ENCODE measurements at places on chromosomes 7 and 10.

DNA sequence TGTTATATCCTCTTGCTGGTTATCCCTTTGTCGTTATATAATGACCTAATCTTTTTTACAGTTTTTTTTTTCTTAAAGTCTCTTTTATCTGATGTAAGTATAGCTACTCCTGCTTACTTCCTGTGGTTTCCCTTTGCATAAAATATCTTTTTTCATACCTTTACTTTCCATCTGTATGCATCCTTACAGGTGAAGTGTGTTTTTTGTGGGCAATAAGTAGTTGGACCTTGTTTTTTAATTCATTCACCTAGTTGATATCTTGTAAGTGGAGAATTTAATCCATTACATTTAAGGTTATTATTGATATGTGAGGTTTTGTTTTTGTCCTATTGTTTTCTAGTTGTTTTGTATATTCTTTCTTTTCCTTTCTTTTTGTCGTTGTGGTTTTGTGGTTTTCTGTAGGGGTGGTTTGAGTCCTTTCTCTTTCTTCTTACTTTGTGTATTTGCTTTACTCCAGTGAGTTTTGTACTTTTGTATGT is 168.6 kb downstream of the MLLT10 start:
- peak; percentile 55 for DNase-seq

DNA sequence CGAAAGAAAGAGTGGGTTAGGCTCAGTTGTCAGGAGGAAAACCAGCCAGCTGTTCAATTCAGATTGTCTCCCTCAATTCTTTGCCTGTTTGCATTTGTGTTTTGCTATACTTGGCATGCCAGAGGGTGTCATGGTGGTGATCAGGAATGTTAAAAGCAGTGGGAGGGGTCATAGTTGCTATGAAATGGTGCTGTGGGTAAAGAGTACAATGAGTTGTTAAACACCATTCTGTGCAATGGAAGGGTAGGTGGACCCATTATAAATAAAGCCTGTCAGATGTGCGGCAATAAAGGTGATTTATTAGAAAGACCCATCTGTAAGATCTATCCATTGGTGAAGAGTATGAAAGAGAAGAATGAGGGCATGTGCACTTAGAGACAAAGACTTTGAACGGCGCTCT is 82.2 kb downstream of the MRPL32 start:
- no peak for DNase-seq

DNA sequence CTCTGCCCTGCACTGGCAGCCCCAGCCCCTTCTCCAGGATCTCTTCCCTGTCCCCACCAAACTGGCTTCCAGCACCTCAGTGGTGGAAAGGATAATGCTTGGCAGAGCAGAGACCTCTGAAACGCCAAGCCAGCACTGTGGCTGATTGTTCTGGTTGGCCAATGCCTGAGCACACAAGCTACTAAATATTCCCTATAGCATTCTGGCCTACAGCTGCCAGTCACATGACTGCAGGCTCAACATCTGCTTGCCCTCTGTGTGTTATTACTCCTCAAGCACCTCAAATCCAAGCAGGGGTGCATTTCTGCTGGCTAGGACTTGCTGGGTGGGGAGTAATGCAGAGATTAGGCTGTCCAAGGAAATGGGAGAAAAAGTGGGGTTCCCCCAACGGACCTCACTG is 6.1 kb downstream of the TBATA start:
- no peak for DNase-seq

- DNase-seq, result no peak
These were observed 283.7 kb upstream of the SMIM30 start for GRCh38 chr7:113402005-113402404.

GRCh38 chr10:20065814-20066213 is 249.6 kb downstream of the PLXDC2 start:
- DNase-seq, result no peak

- no peak for DNase-seq
These were observed 7.2 kb upstream of the ATOH7 start for GRCh38 chr10:68239069-68239468.

DNA sequence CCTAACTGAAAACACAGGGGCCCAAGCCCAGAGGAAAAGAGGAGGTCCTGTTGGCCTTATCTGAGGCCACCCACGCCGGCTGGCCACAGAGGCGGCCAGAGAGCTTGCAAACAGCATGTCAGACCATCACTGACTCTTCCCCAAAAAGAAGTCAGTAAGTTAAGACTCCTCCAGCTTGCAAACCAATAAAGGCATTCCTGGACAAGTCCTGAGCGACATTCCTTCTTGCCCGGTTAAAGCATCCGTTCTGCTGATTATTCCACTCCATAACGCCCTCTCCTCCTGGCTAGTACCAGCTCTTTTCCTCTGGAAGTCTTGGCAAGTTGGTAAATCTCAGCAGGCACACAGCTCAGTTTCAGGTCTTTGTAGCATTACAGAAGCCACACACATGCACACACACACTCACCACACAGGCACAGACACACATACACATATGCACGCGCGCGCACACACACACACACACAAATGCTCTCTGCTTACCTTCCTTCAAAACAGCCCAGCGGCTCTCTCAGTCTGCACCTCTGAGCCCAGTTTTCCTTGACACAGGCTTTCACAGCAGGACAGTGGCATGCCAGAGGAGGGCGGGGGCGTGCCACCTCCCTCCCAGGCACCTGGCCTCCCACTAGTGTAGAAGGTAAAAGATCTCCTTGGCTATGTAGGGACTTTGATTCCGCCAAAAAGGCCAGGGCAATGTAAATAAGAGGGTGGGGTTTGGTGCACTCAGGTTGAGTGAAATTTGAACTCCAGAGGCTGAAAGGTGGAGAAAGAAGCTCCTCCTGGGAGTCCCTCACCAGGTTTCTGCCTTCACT is 201.4 kb downstream of the TNS3 start:
- no peak for DNase-seq

DNA sequence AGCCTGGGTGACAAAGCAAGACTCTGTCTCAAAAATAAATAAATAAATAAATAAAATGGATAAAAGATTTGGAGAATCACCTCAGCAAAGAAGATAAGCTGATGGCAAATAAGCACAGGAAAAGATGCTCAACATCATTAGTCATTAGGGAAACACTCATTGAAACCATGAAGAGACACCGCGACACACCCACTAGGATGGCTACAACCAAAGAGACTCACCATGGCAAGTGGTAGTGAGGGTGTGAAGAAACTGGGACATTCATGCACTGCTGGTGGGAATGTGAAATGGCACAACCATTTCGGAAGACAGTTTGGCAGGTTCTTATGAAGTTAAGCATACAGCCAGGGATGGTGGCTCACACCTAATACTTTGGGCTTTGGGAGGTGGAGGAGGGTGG is 37.8 kb upstream of the FXYD4 start:
- no peak for DNase-seq

DNA sequence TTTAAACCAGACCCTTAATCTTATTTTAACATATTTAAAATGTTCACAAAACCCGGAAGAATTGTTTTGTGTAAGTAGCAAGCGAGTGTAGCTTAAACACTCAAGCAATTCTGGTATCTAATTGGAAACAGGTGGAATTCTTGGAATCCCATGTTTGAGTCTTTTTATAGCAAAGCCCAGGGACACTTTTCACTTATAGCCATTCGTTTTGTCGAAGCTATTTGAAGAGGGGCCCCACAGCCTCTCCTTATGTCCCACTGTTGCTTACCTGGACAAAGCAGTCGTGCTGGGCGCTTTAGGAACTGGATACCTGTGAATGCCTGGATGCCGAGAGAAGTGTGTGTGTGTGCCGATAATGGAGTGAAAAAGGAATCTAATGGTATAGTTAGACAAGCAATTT is 3.3 kb downstream of the CUX1 start:
- DNase-seq, result no peak

DNA sequence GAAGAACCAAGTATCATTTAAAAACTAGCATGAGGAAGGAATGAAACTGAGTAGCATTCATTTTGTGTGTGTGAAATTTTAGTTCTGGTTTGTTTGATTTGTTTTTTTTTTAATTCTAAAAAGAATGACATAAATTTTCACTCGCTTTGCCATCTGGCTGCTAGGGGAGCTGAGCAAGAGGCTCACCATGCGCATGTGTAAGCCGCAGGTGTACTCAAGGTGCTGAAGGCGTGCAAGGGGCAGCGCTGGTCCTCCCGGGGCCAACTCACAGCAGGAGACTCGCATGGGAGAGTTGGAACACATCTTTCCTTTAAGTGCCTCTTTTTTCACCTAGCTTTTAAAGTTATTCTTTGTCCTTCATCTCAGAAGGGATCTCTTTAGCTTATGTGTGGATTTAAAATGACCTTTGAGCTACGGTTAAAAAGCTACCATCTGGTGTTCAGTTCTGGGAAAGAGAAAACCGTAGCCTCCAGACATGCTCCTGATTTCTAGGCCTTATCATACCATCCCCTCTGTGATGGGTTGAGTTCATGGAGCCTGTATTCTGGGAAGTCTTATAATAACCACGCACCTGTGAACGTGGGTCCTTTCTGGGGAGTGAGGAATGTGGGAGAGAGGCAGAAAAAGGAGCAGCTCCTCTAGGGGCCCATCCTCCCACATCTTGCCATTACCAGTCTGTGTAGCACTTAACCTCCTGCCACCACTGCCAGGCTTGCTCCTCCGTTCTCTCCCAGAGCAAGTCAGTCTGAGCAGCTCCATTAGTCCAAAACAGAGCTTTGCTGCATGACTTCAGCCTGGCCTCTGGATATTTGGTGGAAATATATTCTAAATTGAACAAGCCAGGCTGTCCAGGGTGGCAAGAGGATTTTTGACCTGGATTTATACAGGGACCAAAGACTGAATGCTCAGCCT is 61.9 kb downstream of the KLHDC10 start:
- DNase-seq, result no peak

DNA sequence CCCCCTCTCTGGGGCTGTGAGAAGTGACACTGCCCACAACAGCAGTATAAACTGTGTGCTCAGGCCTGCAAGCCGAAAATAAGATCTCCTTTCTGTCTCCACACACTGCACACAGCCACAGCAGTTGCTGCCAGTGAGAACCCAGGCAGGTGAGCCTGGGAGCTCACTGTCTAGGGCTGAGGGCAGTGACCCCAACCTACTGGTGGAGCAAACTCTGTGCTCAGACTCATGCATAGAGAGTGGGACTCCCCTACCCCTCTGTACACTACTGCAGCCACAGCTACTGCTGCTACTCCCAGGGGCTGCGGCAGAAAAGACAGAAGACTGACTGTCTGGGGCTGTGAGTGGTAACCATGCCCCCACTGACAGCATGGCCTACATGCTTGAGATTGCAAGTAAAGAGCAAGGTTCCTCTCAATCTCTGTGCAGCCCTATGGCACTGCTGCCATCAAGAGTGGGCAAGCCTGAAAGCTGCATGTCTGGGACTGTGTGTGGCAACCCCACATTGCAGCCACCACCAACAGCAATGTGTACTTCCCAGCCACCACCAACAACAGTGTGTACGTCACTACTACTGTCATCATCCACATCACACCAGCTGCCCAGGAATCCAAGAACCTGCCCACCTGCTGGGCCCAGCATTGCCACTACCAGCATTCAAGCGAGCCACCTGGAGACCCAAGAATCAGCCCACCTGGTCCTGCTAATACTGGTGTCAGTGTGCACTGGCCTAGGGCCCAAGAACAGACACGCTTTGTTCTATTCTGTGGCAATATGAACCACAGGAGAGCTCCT is 226.1 kb downstream of the XPNPEP1 start:
- no peak for DNase-seq

GRCh38 chr7:81715984-81716588 is 53.8 kb downstream of the HGF start:
- no peak for DNase-seq

- DNase-seq, result no peak
These were observed 18.2 kb upstream of the ELFN1 start for GRCh38 chr7:1651891-1652290.

DNA sequence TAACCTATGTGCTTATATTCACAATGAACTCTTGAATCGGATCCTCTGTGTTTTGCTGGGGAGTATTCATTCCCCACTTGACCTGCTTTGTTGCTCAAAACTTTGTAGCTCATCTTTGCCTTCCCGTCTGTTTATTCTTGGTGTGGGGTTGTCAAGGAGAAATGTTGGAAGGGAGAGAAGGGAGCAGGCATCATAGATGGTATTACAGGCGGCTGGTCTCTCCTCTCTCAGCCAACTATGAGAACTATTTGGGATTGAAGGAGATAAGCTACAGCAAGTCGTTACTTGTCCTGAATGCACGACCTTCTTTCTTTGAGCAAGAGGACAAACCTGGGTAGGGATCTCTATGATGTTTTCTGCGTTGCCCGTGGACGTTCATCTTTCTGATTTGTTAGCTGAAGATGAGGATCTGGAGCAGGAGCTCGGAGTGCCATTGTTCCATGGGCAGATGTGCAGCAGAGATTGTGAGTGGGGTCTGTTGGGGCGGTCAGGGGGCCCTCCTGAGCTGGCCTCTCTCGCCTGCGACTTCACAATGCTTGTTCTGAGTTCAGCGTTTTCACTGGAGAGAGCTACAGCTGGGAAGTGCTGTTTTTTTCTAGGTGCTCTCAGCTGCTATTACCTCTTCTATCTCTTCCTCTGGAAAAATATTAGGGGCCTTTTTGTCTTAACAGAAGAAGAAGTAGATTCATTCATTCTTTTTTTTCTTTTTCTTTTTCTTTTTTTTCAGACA is 126.9 kb upstream of the KLF6 start:
- no peak for DNase-seq

DNA sequence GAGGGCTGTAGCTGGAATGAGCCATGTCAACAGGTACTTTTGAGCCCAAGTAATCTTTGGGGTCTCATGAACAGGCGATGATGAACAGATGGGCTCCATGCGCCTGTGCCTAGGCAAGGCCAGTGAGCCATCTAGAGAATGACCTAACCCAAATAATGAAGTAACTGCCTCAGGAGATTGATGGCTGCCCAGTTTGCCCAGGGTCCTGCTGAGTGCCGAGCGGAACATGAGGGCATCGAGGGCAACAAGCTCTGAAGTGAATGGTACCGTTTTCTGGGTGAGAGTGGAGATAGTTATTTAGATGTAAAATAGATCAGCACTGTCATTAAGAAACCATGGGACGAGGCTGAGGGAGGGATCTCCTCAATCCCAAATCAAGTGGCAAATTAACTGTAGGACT is 77.9 kb downstream of the EZH2 start:
- DNase-seq, result no peak

- no peak for DNase-seq
These were observed 232.2 kb downstream of the CRPPA start for GRCh38 chr7:16189026-16189715.

DNA sequence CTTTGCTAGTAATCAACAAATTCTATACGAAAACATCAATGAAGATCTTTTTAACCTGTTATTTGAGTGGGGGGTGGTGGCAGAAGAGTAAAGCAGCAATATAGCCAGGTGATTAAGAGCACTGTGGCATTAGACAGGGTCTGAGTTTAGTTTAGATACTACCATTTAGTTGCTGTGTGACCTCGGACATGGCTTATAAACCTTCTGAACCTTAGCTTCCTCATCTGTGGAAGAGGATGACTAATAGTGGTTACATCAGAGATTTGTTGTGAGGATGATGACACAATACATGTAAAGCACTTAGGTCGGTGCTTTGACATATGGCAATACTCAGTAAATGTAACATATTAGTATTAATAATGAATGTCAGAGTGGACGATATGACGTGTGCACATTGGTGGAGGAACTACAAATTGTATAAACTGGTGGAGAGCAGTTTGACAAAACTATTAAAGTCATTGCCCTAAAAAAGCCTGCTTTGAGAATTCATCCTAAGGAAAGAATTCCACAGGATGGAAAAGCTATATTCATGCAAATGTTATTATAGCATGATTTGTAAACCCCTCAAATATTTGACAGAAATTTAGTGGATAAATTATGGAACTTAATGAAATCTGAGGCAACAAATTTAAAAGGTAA is 24.3 kb downstream of the SPAG6 start:
- no peak for DNase-seq

- no peak for DNase-seq
These were observed 339.3 kb downstream of the SORCS3 start for GRCh38 chr10:104980368-104980767.

All from naive thymus-derived CD8-positive, alpha-beta T cell (primary cell).